ENCODE measurements at places on chromosomes 4 and X. TPM values are rescaled to one million over a fixed set of nuclear protein-coding genes. Genes with fewer than 3 reads are reported as not detected.

NAAA gene
- total RNA-seq, result 56.4 TPM

ERAS gene
- total RNA-seq, result not detected

- DNase-seq, result no peak
Observed at GRCh38 chrX:123943074-123943473, 18.4 kb upstream of the STAG2 start.

DMRTC1 gene
- total RNA-seq, result not detected

DNA sequence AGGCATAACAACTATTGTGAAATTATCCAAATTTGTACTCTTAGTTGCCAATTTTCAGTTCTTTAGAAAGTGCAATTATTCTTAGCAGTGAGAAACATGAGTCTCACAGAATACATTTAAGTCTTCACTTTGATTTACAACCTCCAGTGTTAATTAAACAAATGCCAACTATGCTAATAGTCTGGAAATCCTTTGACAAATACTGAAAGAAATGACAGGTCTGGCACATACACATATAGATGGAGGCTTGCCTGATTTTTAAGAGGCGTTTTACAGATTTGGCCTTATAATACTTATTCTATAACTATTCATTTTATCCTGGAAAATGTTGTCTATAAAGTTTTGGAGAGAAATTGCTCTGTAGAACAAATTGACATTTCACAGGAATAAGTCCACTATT, 320.1 kb downstream of the TRIML1 start:
- DNase-seq, result no peak

GRCh38 chr4:2689825-2690700, 66.1 kb downstream of the TNIP2 start:
- no peak for DNase-seq

Data from GM23248 (cell line).